ENCODE measurements at places on chromosomes 13 and 19. TPM values are rescaled to one million over a fixed set of nuclear protein-coding genes. Genes with fewer than 3 reads are reported as not detected.

Gene KIR3DL1
- not detected for total RNA-seq

Gene ATP8B3
- 0.69 TPM for total RNA-seq

Gene FXYD3
- not detected for total RNA-seq

Gene ANGPTL8
- total RNA-seq: not detected

GRCh38 chr19:39379865-39380396, 11.0 kb downstream of the PAF1 start:
- no peak for DNase-seq

DNA sequence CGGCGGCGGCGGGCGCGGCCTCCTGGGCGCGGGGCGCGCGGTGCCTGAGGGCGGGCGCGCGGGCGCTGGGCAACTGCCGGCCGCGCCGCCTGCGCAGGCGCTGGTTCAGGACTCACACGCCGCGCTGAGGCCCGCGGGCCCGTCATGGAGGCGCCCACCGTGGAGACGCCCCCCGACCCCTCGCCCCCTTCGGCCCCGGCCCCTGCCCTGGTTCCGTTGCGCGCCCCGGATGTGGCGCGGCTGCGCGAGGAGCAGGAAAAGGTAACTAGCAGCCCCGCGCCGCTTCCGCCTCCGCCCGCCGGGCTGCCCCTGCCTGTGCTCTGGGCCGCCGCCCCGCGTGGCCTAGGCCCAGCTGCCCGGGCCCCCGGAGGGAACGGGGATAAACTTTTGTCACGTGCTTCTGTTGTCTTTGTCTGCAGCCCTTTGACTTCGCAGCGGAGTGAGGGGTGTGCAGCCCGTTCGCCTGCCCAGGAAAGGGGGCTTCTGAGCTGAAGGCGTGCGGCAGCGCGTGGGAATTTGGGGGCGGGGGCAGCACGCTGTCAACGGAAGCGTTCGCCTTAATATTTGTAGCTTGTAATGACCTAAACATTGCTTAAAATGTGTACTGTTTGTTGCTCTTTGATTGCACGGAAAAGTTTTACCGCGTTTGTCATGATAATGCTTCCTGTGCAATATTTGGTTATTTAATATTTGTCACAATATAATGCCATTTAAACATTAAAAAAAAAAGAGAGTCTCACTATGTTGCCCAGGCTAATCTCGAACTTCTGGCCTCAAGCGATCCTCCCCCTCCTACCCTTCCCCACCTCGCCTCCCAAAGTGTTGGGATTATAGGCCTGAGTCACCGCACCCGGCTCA, 594 bp downstream of the URI1 start:
- DNase-seq: peak; percentile 50

GRCh38 chr13:50645092-50645491, 198.4 kb downstream of the DLEU7 start:
- DNase-seq: no peak

DNA sequence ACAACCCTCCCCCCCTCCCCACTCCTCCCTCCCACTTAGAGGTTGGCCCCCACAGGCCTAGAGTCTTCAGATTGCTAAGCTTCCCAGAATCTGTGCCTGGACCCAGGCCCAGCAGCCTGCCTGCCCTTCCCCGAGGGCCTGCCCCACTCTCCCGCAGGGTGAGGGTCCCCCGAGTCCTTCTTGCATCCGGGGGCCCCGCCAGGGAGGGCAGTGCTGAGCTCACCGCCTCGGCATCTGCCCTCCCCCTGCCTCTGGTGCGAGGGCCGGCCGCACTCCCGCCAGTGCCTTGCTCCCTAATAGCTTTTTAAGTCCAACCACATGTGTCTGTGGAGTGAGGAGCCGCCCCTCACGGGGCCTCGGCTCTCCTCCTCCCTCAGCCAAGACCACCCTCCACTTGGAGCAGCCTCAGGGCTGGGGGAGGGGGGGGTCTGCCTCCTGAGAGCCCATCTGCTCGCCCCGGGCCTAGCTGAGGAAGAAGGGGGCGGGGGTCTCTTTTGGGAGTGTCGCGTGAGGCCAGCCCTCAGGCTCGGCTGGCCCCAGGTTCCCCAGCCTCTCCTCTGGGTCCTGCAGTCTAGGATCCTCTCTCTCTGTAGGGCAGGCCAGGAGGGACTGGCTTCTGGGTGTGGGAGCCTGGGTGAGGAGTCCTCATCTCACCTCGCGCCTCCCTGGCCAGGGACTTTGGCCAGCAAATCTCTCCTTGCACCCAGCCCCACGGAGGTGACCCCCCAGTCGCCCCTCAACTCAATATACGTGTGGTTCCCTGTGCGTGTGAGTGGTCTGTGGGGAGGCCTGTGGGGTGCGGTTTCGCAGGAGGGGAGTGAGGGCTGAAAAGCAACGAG, 47.2 kb downstream of the LYL1 start:
- no peak for DNase-seq

DNA sequence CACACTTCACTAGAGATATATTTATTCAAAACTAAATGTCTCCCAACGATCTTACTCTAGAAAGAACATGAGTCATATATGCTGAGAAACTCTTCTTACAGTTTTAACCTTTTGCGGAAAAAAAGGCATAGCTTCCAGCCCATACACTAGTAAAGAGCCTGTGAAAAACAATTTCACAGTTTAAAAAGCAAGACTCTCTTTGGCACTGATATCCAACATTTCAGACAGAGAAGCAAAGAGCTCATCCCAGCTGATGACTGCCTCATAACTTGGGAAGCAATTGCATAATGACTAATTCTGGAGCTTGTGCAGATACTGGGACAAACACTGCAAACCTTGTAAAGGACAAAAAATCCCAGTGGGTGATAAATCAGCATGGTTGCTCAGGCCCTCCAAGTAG, 88.0 kb downstream of the ENOX1 start:
- no peak for DNase-seq

DNA sequence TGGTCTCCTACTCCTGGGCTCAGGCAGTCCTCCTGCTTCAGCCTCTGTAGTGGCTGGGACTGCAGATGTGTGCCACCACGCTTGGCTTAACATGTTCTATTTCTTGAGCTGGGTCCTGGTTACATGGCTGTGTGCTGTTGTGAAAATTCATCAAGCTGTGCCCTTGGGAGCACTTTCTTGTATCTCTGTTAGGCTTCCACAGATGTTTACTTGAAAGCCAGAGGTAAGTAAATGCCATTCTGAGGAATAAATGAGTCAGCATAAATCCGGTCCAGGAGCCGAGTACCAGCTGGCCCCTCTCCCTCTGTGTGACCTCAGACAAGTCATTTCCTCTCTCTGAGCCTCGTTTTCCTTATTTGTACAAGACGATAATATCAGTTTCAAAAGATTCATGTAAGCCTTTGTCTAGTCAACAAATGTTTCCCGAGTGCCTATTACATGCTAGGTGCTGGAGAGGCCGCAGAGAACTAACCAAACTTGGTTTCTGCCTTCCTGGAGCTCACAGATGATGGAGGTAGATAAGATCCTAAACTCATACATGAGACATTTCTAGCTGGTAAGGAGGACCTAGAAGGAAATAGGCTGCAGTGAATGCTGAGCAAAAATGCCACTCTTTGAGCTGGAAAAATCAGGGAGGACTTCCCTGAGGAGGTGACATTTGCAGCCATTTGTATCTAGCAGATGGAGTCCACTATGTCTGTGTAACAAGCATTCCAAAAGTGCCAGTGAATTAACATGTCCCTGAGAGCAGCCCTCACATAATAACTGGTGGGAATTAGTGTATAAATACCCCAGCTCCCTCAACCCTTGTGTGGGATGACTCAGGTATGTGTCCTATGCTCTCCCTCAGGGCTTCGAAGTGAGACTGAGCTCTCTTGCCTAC, 2.7 kb upstream of the RASAL3 start:
- no peak for DNase-seq

DNA sequence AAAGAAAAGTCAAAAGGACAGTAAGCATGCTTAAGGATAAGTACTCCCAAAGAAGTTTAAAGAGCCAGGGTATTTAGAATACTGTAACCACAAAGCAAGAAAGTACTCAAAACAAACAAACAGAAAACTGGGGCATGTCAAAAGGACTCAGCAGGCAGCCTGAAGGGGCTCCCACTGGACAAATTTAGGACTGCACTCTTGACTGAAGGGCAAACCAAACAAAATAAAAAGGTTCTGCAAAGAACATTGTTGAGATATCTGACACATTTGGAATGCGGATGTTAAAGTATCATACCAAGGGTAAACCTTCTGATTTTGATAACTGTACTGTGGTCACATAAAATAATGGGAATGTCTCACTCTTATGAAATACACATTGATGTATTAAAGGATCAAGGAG, 157.4 kb downstream of the TNFSF13B start:
- no peak for DNase-seq

DNA sequence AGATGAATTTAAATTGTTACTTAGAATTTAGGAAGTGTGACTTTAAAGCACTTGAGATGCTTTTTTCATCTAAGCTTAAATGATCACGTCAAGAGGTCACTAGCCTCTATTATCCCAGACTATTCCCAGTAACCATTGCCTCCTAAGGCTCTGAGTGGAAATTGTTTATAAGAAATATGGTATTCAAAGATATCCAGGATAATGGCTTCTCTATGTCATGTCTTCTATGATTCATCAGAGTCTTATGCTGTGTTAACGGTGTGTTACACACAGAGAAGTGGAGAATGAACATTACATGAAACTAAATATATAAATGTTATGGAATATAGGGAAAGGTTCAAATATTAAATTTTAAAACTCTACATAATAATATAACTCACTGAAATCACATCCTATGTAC, 79.8 kb upstream of the NBEA start:
- DNase-seq: no peak

DNA sequence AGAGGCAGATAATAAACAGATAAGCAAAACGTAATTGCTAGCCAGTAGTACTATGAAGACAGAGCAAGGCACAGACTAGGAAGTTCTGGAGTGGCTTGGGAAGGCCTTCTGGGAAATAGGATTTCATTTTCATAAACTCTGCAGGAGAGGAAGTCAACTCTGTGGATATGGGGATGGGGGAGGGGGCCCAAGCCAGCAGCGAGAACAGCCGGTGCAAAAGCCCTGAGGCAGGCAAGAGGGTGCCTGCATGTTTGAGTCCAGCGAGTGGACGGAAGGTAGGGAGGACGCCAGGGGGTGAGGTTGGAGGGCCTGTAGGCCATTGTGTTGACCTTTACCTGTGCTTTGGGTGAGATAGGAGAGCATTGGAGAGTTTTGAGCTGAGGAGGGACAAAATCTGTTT, 9.0 kb upstream of the ASF1B start:
- no peak for DNase-seq

DNA sequence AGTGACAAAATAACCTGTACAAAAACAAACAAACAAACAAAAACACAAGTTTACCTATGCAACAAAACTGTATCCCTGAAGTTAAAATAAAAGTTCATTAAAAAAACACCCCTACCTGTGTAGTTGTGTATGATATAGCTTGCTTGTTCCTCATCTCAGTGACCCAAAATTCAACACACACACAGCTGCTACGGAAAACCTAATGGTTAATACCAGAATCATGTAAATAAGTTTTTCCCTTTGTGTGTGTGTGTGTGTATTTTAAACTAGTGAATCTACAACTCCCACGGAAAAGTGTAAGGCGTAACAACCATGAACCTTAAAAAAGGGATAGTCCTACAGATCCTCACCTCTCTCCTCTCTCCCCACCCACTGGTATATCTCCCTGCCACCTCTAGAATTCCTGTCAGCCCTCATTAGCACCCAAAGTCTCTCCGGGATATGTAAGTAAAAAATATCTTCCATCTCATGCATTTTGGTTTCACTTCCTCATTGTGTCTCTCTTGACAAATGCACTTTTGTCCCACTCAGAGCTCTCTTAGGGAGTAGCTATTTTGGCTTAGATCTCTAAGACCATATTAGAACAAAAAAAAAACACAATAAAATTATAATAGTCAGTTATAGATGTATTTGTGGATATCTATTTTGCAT, 2236.5 kb downstream of the PCDH9 start:
- no peak for DNase-seq

DNA sequence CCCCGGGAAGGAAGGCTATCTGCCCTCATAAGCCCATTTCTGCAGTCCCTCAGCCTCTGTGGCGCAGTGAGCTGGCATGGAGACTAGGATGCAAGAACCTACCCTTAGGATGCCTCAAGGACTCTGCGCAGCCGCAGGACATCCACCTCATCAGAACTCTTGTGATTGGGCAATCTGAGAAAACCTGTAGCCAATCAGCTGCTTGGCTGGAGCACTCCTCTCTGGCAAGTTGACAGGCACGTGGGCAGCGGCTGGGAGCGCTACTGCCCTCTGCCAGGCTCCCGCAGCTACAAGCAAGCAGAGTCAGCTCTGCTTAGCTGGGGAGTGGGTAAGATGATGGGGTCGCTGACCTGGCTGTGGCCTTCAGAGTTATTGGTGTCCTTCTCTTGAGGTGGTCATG, 1.5 kb upstream of the ECSIT start:
- DNase-seq: peak; percentile 26
